ENCODE measurements at places on chromosomes 6 and 20.
A peak's percentile ranks its signal among the peaks of the same experiment; 100 is the strongest.

GRCh38 chr20:58553841-58554240 is 38.6 kb upstream of the APCDD1L start:
- DNase-seq: no peak

DNA sequence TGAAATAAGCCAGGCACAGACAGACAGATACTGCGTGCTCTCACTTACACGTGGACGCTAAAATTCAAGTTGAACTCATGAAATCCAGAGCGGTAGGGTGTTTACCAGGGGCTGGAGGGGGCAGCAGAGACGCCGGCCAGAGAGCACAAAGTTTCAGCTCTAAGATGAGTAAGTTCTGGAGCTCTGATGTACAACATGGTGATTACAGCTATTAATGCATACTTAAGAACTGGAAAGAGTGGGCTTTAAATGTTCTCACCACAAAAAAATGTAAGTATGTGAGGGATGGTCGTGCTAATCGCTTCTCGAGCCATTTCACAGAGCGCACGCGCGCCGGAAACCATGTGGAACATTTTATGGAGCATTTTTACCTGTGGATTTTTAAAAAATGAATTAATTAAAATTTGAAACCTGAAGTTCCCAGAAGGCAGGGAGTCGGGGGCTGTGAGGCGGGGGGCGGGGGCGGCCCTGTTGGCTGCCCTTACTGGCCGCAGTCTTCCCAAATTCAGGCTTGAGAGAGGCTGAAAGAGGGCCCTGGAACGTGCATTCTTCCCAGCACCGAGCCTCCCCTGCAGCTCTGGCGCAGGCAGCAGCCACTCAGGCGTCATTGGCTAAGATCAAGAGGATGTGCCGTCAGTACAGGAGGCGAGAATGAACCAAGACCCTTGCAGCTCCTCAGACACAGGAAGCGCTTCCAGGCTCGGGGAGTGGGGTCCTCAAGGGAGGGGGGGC is 8.5 kb upstream of the SLCO4A1 start:
- DNase-seq: no peak

- no peak for DNase-seq
Observed at GRCh38 chr20:36855241-36855657, 20.7 kb upstream of the TLDC2 start.

GRCh38 chr6:100803264-100804045 is 77.7 kb downstream of the ASCC3 start:
- DNase-seq: no peak

- no peak for DNase-seq
Observed at GRCh38 chr6:143673669-143674068, 4.1 kb upstream of the PHACTR2 start.

DNA sequence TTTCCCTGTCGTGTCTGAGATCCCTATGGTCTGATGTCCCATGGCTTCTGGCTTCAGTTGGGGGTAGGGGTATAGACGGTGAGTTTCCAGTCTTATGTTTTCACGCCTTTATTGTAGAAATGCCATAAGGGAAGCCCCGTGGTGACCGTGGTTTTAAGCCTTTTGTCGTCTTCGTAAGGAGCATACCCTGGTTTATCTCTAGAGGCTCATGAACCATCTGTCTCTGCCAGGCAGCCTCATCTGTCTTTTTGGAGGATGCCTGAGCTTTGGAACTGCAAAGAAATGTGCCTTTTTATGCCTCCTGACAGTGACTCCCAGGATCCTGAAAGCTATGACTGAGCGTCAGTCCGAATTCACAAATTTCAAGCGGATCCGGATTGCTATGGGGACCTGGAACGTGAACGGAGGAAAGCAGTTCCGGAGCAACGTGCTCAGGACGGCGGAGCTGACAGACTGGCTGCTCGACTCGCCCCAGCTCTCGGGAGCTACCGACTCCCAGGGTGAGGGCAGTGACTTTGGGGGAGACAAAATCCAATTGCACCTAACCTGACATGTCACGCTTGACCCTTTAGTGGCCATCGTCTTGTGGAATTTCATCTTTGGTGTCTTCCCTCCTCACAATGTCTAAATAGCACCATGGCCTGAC is 84.6 kb downstream of the SYNJ2 start:
- DNase-seq: no peak

DNA sequence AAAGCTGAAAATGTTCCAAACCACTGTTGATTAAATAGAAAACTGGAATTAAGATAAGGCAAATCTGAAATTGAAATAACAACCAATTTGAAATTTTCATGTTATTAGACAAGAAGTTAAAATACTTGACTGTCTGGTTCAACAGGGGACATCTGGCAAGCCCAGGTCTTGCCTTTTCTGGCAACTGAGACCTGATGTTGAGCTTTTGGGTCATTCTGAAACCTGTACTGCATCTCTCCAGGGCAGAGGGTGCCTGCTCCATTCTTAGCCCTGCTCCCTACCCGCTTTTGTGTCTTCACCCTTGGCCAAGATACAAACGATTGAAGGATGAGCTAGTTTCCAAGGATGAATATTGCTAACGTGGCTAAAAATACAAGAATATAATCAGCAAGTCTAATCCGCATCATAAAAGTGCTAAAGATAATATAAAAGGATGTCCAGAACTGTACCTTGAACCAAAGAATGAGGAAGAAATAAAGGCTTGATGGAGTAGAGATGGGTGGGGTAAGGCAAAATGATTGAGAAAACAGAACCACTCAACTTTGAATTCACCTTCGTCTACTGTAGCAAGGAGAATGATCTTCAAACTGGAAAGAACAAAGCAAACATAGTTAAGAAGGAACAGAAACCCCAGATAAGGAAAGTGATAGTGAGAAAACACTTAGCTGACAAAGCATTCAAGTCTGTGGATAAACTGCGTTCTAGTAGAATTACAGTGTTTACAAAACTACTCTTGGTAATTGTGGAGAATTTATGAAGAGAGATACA is 109.8 kb upstream of the MAN1A1 start:
- no peak for DNase-seq

DNA sequence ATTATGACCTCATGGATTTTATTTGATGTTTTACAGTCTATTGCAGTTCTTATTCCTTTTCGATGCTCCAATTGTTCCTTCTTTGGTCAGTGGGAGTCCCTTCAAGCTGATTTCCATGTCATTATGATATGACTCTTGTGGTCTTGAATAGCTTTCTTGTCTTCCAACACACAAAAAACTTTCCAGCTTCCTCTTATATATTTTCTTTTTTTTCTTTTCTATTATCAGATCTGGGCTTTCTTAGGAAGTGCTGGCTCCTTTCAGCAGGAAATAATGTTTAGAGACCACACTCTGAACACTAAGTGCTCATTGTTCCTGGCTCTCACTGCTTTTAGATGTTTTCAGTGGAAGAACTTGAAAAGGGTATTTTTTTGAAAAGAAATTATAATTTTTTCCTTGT is 3.1 kb upstream of the SLC17A1 start:
- DNase-seq: no peak

GRCh38 chr20:376750-377149 is 3.8 kb upstream of the TRIB3 start:
- no peak for DNase-seq

DNA sequence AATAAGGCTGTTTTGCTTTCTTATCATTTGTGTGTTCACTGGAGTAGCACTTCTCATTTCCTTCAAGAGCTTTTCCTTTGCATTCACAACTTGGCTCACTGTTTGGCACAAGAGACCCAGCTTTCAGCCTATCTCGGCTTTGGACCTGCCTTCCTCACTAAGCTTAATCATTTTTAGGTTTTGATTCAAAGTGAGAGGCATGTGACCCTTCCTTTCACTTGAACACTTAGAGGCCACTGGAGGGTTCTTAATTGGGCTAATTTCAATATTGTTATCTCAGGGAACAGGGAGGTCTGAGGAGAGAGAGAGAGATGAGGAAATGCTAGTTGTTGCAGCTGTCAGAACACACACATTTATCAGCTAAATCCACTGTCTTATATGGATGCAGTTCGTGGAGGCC is 82.9 kb upstream of the SCAF8 start:
- DNase-seq: no peak

DNA sequence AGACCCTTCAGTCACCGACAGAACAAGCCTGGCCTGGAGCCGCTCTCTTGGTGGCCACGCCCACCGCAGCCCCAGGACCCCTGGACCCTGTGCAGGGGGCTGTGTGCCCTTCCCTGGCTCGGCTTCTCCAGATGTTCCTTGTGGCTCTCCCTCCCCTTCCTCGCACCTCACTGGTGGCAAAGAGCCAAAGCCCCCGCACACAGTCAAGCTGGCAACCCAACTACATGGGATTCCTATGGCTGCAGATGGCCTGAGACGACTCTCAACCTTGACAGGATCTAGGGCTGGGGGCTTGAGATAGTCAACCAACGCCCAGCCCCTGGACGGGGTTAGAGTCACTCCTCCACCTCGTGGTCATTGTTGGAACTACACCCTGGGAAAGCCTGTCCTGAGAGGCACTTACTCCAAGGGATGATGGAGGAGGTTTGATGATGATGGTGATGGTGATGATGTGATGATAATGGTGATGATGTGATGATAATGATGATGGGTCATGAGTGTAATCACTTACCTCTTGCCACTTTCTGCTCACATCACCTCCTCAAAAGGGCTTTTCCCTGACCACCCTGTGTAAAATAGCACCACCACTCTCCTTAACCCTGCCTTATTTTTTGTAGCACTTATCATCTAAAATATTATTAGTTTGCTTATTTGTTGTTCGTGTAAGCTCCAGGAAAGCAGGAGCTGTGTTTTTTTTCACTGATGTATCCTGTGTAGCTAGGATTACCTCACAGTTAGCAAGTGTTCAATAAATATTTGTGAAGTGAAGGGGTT is 278.4 kb downstream of the LRFN2 start:
- peak; percentile 88 for DNase-seq

GRCh38 chr6:137638926-137639706 is 144.9 kb upstream of the OLIG3 start:
- no peak for DNase-seq

DNA sequence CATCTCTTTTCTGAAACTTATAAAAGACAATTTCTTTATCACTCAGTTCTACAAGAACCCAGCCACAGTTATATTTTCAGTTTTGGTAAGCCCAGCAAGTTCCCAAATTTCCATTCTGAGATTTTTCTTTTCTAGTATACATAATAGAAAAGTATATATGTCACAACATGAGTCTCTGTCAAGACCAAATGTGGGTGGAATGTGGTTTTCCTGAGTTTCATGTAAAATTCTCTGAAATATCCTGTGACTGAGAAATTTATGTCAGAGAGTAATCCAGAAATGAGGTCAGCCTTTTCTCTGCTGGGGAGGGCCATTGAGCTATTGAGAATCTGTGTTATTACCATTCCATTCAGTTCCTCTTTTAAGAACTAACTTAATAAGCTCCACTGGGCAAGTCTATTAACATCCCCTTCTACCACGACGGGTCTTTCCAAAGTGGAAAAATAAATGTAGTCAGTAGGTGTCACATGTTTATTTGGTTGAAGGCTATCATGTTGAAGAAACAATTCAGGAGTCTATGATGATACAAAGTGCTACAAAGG is 100.7 kb upstream of the HMGN3 start:
- no peak for DNase-seq

DNA sequence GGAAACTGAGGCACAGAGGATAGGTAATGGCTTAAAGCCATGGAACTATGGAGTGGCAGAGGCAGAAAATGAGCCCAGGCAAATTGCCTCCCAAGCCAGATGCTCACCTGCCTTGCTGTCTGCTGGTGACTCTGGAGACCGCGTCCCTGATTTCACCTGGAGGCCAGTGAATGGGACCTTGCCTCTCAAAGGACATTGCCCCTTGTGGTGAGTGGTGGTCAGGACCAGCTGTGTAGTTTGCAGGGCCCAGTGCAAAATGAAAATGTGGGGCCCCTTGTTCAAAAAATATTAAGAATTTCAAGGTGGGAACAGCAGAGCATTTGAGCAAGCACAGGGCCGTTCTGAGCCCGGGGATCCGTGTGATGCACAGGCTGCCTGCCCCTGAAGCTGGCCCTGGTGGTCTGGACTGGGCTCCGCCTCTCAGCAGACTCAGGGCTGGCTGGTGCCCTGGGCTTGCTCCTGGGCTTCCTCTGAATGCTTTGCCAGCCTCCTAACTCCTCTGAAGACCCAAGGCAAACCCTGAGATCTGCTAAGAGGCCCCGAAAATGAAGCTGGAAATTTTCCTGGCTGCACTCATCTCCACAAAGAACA is 19.8 kb upstream of the KCNG1 start:
- DNase-seq: no peak

DNA sequence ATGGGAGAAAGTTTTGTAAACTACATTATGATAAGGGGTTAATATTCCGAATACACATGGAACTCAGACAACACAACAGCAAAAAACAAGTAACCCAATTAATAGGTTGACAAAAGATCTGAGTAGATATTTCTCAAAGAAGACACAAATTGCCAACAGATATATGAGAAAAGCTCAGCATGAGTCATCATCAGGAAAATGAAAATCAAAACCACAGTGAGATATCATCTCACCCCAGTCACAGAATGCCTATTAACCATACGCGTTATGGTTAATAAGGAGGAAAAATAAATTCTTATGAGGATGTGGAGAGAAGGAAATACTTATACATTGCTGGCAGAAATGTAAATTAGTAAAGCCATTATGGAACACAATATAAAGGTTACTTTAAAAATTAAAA is 695.0 kb downstream of the COL12A1 start:
- no peak for DNase-seq

GRCh38 chr6:150685860-150686259 is 86.2 kb downstream of the PLEKHG1 start:
- peak; percentile 84 for DNase-seq
